ENCODE measurements at places on chromosomes 1 and 21.

- no peak for DNase-seq
Measured at GRCh38 chr1:147600119-147601111, 59.1 kb downstream of the BCL9 start.

DNA sequence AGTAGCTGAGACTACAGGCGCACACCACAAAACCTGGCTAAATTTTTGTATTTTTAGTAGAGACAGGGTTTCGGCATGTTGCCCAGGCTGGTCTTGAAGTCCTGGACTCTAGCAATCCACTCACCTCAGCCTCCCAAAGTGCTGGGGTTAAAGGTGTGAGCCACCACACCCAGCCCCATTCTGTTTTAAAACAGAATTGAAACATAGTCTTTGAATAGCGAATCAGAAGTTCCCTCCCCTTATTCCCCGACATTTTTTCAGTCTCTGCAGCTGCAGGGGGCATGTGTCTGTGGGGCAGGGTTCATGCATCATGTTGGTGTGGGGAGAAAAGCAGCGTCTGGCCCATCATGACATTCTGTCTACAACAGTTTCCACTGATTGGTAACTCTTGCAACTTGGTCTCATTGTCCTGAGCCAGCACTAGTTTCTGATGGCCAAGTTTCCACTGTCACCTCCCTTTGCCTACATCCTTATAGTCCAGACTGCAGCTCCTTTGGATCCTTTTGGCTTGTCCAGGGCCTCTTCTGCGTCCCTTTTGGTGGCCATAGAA, 15.6 kb upstream of the HHAT start:
- DNase-seq: no peak

GRCh38 chr1:33626801-33627200, 154.4 kb downstream of the ZSCAN20 start:
- DNase-seq: no peak

DNA sequence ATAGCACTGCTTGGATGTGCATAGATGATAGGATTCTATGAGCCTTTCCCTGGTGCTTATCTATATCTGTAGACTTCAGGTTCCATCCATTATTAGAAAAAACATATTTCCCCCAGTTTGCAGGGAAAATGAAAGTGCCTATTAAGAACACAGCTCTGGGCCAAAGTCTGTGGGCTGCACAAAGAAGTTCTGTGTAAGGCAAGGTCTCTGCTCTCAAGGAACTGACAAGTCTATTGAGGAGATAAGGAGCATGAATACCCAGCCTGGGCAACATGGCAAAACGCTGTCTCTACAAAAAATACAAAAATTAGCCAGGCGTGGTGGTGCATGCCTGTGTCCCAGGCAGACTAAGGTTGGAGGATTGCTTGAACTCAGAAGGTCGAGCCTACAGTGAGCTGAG, 22.3 kb upstream of the SDE2 start:
- DNase-seq: no peak

GRCh38 chr1:241161188-241161689, 195.8 kb downstream of the RGS7 start:
- no peak for DNase-seq

DNA sequence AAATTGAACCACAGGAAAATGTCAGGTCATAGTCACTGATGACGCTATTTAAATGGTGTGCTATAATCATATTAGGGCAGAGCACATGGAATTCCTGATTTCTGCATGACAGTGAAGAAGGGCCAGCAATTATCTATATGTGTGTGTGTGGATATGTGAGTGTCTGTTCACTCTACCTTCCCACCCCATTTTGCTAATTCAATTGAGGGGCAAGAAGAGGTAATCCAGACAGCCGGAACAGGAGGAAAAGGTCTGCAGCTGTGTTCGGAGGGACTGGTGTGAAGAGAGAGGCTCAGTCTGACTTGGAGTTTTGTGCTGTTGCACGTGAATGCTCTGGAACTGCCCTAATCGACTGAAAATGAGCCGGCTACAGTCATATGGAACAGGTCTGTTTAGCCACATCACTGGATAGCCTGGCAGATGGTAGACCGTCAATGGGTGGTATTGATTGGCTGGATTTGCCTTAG, 5.1 kb upstream of the ELAVL4 start:
- DNase-seq: no peak

- DNase-seq: peak; percentile 35
Measured at GRCh38 chr21:44083631-44084291, 23.4 kb upstream of the PWP2 start.

DNA sequence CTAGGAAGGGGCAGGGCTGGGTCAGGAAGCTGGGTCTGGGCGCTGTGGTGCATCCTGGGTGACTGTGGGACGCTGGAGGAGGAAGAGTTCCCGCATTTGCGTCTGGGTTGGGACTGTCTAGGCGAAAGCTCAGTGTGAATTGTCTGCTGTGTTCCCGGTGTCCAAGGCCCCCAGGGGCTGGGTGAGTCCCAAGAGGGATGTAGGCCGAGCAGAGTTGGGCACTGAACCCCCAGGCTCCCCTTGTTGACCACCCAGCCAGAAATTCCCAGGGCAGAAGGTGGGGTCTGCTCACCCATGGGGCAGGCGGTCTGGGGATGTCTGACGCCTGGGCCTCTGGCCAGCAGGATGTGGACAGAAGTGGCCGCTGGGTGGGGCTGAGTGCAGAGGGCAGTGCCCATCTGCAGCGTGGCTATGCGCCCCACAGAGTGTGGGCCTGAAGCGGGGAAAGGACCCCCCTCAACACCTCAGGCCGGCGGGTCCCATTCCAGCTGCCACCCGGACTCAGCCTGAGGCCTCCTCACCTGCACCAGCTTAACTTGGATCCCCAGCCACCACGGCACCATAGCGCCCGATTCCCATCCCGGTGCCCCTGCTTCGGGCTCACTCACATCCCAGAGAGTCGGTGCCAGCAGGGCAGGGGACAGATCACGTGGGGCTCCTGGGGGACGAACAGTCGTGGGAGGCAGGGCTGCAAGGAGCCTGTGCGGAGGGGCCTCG, 37.0 kb upstream of the POFUT2 start:
- no peak for DNase-seq

DNA sequence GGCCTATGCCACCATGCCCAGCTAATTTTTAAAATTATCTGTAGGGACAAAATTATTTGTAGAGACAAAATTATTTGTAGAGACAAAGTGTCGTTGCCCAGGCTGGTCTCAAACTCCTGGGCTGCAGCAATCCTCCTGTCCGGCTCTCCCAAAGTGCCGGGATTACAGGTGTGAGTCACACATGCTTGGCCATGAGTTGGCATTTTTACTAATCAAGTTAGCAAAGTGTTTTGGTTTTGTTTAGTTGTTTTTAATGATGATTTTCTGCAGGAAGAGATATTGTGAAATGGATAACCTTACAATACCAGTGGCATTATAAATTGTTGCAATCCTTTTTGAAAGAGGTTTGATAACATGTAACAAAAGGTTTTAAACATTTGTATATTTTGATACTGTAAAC, 65.3 kb upstream of the MAGI3 start:
- no peak for DNase-seq

- no peak for DNase-seq
Measured at GRCh38 chr1:224647449-224647848, 31.3 kb downstream of the CNIH3 start.

DNA sequence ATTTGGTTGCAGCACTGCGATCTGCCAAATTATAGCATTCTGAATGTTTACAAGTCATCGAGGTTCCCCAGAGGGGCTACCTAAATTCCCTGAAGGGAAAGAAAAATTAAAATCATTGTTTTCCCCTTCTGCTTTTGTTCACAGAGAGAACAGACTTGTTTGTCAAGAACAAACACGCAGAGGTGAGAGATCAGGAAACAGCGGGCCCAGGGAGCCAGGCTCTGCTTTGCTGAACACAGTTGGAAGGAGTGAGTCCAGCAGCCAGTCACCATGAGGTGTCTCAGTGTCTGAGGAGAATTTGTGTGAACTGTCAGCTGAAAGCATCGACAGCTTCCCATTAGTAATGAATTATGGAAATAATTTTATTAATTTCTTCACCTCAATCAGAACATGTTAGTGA, 52.5 kb downstream of the RWDD3 start:
- DNase-seq: no peak

DNA sequence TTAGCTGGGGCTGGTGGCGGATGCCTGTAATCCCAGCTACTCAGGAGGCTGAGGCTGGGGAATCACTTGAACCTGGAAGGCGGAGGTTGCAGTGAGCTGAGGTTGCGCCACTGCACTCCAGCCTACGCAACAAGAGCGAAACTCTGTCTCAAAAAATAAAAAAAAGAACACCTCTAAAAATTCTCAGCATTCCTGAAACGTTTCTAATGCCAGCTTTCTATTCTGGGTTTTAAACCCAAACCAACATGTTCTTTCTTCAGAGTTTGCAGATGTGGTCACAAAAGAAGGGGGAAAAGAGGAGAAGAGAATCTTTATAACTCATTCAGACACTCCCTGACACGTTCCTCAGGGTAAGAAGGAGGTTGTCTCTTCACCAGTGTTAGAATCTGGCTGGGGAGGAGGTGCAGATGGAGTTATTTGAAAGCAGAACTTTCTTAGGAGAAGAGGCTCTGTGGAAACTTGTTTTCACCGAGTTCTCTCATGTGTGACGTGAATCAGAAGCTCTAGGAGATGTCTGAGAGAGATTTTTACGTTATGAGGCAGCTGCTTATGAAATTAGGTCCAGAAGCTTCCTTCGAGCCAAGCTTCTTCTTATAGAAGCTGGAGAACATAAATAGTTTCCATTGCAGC, 17.8 kb upstream of the CNR2 start:
- DNase-seq: no peak

All from stimulated activated CD8-positive, alpha-beta memory T cell treated with anti-CD3 and anti-CD28 coated beads, Interleukin-4, amount 100 ng/mL, for 1 hour (primary cell).